CD4-positive, alpha-beta T cell treated with Interleukin-1 beta for 1 hour (primary cell): ENCODE measurements at places on chromosomes 16 and 17.

DNA sequence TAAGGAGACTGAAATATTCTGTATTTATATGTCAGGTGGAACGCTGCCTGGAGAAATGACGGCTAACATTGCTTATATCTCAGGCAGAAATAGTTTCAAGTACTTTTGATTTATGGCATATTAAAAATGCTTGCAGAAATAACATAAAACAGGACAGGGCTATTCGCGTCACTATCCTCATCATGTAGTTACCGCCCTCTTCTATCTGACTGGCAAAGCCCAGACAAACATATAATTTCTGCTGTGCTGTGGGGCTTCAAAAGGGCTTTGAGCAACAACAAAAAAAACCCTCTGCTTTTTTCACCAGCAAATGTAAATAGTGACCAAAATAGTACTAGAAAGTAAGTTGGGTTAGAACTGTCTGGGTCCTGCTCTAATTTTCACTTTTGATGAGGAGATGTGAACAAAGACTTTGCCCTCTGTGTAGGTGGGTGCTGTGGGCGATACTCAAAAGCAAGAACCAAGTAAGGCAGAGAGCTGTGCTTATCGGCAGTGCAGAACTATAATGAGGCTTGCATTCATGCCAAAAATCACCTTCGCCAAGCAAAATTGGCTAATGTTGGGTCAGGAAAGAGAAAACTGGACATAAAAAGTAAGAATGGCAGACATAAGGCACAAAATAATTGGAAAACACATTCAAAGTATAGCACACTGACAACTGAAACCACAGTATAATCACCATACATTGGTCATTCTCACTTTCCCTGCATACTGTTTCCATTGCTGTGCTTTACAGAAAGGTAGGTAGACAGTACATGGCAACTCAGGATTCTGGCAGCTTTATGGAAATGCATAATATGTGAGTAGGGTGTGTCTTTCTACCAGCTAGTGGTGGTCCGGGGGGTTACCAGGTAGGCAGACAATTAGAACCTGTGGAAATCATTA lies 151.2 kb upstream of the AXIN2 start:
- DNase-seq, result no peak

DNA sequence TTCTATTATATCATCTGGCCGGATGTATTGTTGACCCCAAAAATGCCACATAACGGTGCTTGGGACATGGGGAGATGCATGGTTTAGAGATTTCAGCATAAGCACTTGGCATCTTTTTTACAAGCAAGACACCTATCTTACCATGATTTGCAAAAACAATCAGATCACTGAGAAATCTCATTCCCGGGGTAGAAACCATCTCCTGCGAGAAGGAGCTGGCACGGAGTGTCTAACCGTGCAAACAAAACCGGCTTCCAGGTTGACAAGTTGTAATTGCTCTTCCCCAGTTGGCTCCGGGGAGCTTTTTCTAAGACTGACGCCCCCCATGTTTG lies 1.0 kb downstream of the SLC16A6 start:
- no peak for DNase-seq

DNA sequence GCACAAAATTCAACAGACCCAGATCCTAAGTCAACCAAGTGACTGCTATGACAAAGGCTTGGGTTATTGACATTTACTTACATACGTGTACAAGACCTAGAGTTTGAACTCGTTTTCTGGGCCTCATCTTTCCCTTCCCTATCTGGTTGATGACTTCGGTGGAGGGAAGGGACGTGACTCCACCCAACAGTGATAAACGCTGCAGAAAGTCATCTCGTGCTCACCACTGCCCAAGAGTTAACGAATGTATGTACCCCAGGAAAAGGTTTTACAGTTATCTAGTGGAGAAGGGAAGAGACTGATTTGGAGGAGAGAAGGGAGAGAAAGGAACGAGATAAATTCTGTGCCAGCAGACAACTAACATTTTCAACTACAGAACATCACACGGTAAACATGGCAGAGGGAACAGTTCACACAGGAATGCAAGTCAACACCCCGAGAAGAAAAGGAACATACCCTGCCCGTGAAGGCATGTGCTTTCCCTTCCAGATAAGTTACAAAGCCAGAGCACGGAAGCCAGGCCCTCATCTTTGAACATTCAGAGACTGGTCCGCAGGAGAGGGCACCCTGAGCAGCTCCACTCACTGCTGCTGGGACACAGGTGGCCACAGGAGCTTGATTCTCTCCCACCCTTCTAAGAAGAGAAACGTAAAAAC lies 13.9 kb upstream of the CYTH1 start:
- no peak for DNase-seq

GRCh38 chr17:79529661-79530081 lies 81.2 kb downstream of the RBFOX3 start:
- DNase-seq, result no peak

DNA sequence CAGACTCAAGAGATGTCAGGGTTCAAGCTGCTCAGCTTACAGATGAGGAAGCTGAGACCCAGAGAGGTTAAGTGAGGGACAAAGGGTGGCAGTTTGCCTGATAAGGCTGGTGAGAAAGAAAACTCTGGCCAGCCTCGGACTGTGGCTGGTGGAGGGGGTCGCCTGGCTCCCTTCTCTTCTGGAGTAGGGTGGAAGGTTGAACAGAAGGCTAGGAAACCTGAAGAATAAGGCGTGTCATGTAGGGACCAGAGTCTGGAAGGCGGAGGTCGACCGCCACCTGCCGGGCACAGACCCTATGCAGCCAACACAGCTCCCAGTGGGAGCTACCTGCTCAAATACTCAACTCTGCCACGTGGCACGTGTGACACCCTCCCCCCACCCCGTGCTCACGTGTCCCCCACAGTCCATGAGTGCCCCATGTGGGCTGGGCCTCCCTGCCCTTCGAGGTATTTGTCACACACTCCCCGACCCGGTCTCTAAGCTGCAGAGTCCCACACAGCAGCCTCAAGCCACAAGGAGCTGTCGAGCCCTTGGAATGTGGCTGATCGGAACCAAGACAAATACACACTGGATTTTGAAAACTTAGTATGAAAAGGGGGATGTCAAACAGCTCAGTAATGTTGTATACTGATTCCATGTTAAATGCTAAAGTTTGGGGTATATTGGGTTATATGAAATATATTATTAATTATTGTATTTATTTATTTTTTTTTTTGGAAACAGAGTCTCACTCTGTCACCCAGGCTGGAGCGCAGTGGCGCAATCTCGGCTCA lies 11.8 kb downstream of the HID1 start:
- peak; percentile 49 for DNase-seq

DNA sequence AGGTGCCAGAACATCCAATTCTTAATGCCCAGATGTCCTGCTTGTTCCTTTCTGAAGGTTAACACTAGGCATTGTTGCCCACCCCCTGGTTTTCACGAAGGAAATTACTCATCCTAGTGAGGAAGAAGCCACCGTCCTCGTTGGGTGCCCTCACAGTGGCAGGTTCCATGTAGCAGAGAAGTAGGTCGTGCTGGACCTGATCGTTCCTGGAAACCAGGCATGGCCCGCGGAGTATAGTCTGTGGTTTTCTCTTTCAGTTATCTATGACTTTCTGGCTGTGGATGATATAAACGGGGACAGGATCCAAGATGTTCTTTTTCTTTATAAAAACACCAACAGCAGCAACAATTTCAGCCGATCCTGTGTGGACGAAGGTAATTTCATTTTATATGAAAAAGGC lies 16.5 kb downstream of the RGS11 start:
- no peak for DNase-seq

- no peak for DNase-seq
Measured at GRCh38 chr16:59733321-59733720, 999.2 kb upstream of the GOT2 start.

GRCh38 chr16:86368261-86368660 lies 142.1 kb upstream of the FOXF1 start:
- no peak for DNase-seq

GRCh38 chr16:86529160-86529559 lies 18.8 kb downstream of the FOXF1 start:
- no peak for DNase-seq

DNA sequence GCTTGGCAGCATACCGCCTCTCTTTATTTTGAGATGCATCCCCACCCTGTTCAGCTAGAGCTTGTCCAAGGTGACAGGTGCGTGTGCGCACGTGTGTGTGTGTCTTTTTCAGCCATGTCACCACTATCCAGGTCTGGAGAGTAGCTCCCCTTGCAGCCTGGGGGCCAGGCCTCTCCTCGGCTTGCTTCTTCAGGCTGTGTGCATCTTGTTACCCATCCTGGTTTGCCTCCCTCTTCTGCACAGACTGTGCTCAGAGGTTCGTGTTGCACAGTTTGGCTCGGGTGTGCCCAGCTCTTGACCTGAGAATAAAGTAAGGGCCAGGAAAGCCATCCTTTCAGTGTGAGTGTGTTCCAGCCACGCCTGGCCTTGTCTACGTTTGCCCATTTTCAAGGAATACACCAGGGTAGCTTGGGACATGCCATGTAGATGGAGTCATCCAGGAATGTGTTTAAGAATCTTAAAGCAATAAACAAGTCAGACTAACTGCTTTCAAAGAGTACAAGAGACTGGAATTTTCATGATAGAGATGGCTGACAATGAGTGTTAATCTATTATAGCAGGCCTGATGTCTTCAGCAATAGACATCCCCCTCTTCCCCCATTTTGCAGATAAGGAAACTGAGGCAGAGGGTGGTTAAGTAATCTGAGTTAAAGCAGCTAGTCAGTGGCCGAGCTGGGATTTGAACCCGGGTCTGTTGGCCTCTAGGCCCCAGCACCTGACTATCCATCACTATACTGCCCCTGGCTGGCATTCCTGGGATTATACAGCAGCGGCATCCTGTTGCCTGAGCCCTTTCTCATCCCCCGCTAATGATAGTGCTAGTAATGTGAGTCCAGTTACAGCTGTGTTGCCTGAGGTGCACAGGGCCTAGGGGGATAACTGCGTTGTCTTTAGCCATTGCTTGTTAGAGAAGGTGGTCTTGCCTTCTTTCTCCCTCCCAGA lies 77.9 kb downstream of the KSR1 start:
- DNase-seq, result no peak

DNA sequence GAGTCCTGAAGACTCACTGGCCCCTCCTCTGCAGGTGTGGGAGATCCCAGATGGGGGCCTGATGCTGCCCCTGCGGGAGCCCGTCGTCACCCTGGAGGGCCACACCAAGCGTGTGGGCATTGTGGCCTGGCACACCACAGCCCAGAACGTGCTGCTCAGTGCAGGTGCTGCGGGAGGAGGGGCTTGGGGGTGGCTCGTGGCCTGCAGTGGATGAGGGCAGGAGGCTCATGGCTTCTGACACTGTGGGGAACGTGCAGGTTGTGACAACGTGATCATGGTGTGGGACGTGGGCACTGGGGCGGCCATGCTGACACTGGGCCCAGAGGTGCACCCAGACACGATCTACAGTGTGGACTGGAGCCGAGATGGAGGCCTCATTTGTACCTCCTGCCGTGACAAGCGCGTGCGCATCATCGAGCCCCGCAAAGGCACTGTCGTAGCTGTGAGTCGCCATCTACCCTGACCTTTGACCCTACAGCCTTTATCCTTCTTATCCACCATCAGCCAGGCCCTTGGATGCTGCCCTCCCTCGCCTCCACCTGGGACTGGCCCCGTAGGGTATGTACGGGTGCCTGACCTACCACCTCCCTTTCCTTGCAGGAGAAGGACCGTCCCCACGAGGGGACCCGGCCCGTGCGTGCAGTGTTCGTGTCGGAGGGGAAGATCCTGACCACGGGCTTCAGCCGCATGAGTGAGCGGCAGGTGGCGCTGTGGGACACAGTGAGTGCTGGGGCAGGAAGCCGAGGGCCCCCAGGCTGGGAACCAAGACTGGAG lies 3.6 kb downstream of the CORO1A start:
- DNase-seq, result peak; percentile 84

DNA sequence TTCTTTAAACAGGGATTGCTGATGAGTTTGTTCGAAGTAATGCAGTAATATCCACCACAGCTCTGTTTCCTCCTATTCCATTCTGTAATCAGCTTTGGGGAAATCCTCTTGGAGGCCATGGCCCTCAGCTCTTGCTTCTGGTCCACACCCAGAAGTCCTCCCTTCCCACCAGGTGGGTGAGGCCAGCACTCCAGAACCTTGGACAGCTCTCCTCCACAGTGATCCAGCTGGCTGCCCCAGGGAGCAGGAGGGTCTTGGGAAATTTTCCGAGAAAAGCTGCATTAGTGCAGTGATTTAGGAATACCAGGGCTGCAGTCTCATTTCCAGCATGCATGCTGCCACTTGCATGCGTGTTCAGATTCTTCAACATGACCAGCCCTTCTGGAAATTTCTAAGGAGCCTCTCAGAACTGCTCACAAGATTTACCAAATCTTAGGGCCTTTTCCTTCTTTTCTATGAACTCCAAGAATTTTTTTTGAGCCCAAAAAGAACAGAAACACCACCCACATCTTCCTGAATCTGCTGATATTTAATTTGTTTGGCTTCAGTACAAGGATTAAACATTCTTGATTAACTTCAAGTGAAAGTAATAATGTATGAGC lies 4.2 kb downstream of the SMPD3 start:
- no peak for DNase-seq

- DNase-seq, result no peak
Measured at GRCh38 chr17:2931876-2932275, 131.5 kb downstream of the OR1D5 start.

DNA sequence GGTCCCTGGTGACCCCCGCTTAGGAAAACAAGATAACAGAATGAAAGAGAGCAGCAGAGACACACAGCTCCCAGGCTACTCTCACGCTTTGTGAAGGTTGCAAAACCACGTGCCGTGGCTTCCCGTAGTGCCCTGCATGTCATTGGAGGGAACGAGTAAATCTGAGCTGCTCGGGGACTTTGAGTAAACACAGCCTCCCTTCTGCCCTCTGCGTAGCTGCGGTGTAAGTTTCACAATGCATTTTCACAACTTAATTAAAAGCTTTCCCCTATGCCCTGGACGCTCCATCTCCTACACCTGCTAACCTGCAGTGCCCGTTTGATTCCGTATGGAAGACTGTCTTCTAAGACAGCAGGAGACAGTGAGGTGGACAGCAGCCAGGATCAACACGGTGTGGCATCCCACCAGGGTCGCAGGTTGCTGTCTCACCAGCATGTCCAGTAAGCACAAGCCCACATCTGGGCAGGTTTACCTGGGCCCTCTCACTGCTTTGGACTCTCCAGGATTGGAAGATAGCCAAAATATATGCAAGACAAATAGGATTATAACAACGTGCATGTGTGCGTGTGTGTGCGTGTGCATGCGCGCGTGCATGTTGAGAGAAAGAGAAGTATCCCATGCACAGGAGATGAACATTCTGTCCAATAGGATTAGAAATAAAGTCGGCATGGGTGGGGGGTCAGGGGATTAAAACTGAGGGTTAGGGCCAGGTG lies 116.4 kb upstream of the RCVRN start:
- peak; percentile 61 for DNase-seq

- DNase-seq, result no peak
Measured at GRCh38 chr17:45883063-45883462, 11.3 kb upstream of the MAPT start.

GRCh38 chr16:81265658-81266451 lies 27.4 kb downstream of the BCO1 start:
- no peak for DNase-seq

DNA sequence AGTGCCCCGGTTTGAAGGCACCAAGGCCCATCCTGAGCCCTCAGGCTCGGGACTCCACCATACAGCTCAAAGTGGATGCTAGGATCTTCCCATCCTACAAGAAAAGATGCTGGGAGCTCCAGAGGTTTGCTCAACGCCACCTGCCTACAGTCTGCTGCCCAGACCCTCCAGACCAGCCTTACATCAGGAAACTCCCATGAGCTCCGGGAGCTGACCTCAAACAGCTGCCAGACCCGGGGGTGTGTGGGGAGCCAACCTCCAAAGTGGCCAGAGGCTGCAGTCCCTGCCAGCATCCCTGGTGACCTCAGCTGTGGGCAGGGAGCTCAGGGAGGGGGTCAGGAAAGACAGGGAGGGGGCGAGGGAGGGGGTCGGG lies 43.8 kb downstream of the C16orf82 start:
- DNase-seq, result no peak
